CD4-positive, alpha-beta T cell (primary cell): ENCODE measurements at places on chromosomes 1 and 21.

GRCh38 chr21:21463456-21463855 lies 465.2 kb downstream of the NCAM2 start:
- DNase-seq = no peak

GRCh38 chr1:209855006-209855405 lies 27.2 kb downstream of the UTP25 start:
- DNase-seq = no peak

- peak; percentile 94 for DNase-seq
These were observed 60.2 kb upstream of the ID3 start for GRCh38 chr1:23619299-23620188.

GRCh38 chr21:41673596-41674335 lies 93.1 kb downstream of the RIPK4 start:
- DNase-seq = no peak

- no peak for DNase-seq
These were observed 65.9 kb downstream of the SLC66A1 start for GRCh38 chr1:19377812-19378718.

DNA sequence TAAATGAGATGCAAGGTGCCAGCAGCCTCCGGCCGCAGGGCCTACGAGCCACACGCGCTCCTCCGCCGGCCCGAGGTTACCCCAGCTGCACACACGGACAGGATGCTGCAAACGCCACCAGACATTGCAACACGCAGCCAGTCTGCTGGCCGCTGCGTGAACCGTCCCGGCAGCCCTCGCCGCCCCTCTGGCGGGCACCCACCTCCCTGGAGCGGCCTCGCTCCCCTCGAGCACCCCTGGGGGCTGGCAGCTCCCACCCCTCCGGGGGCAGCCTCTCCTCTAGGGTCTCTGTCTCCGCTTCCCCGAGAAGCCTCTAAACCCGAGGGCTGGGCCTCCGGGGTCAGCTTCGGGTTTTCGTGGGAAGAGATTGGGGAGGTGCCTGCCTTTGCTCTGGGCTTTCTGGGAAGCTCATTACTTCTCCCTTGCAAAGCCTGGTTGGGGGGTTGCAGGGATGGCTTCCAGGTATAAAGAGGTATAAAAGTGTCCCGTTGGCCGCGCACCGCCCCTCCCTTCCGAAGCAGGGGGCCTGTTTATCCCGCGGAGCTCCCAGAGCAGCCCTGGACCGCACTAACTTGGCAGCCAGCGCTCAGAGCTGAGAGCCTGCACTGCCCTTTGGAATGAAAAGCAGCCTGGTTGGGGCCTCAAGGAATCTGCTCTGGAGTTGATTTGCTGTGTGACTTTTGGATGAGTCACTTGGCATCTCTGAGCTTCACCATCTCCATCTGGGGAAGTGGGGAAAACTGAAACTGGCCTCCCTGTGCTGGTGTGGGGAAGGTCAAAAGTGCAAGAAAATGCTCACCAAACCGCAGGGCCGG lies 21.8 kb downstream of the DHRS3 start:
- DNase-seq = peak; percentile 19

DNA sequence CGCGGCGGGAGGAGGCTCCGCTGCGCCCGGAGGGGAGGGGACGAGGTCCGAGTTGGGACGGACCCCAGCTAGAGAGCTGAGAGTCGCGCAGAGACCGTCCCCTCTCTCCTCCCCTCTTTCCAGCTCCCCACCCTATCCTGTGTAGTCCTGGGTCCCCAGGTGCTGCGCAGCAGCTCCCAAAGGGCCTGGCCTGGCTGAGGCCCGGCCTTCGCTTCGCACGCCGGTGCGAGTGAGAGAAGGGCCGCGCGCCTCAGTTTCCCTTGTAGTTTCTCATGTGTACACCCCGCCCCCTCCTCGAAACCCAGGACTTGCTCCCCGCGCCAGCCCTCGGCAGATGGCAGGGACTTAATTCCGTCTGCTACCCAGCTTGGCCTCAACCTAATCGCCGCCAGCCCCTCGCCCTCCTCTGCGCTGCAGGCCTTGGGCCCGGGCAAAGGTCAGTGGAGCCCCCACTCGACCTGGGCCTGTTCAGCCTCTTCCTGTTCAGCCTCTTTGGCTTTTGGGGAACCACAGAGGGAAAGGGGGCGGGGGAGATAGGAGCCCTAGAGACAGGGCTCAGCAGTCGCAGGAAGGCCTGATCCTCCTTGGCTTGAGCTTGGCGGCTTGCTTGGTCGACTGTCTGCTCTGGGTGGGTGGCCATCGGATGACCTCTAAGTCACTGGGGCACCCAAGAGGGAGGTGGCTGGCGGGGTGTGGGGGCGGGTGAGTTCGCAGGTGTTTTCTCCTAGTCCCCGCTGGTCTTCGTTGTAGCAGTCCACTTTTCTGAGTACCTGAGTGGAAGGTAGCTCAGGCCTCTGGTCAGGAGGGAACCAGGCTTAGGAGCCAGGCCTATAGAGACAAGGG lies 1.0 kb downstream of the ZNF687 start:
- peak; percentile 57 for DNase-seq

DNA sequence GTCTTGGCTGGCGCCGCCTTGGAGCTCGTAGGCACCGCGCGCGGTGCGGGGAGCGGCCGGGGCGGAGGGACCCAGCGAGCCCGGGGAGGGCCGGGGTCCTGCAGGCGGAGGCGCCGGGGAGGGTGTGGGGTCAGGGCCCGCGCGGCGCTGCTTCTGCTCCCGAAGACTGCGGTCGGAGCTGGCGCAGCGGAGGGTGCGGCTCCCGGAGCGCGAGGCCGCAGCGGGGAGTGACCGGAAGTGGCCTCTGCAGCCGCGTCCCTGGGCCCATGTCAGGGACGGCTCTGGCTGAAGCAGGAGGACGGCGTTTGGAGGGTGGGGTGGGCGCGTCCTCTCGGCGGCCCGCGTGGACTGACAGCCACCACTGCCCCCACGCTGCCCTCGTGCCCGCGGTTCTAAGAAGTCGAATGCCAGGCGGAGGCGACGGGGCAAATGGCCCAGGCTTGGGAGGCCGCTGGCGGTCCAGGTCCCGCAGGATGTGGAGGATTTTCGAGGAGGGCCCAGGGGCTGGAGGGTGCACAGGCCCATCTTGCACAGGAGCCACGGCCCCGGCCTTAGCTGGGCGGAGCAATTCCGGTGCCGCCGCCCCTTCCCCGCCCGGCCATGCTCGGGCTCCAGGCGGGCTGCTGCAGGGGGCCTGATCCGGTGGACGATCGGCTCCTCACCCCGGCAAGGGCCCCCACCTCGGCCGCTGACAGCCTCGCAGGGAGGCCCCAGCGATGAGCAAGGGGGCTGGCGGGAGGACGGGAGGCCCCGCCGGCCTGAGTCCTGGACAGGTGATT lies 7.7 kb upstream of the ZNF669 start:
- no peak for DNase-seq

DNA sequence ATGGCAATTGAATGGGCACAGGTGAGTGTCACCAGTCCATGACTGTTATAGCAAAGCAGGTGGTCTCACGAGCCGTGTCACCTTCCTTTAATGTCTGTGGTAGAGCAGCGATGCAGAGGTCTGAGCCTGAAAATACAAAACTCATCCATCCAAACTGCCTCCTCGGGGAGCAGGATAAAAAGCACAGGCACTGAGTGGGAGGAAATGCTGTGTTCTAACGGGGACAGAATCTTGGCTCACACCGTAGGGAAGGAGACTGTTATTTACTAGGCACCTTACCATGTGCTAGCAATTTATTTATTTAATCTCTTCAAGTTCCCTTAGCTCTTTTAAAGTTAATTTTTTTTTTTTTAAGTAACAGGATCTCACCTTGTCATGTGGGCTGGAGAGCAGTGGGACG lies 1.2 kb downstream of the ASCL5 start:
- no peak for DNase-seq

DNA sequence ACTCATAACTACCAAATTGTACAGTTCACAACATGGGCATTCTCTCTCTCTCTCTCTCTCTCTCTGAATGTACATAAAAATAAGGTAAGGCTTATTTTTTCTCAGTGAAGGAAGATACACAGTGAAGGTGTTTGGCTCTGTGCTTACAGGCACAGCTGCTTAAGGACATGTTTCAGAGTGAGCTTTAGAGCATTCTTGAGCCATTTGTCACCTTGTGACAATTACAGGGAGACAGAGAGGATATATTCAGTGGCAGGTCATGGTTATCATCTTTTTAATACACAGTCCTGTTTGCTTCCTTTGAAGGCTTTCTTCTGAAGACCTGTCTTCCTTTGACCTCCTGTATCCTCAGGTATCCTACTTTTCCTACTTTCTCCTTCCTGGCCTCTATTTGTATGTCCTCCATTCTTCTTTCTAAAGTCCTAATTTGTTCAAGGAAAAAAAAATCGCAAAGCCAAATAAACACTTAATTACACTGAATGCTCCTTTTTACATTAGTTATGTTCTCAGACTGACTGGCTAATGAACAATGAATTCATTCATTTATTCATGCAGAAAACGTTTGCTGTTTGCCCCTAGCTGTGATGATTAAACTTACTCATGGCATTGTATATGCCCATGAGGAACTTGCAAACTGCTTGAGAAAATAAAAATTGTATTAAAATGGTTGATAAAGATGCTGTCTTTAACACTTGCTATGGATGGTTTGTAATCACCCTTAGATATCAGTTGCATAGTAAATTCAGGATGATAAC lies 33.4 kb downstream of the HSD17B7 start:
- DNase-seq = no peak

DNA sequence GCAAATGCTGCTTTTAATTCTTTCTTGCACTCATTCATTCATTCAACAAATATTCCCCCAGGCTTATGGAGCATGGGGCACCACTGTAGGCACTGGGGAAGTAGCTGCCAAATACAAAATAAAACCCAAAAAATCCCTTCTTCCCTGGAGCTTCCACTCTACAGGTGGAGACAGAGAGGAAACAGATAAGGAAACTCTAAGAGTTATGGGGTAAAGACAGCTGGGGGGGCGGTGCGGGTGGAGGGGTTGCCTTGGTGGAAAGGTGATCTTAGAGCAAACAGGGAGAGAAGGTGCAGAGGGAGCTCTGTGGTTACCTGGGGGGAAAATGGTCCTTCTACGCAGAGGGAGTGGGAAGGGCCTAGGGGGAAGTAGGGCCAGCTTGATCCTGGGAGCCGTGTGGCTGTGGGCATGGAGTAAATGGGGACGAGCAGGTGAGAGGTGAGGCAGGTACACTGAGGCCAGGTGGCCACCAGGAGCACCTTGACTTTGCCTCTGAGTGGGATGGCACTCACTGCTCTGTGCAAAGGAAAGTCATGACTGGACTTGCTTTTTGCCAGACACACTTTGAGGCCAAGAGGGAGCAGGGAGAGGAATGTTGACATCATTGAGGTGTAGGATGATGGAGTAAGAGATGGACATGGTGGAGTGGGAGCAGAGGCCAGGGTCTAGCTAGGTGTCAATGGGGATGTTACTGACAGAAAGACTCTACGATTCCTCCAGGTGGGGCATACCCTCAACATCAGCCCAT lies 152.0 kb downstream of the ETS2 start:
- no peak for DNase-seq

DNA sequence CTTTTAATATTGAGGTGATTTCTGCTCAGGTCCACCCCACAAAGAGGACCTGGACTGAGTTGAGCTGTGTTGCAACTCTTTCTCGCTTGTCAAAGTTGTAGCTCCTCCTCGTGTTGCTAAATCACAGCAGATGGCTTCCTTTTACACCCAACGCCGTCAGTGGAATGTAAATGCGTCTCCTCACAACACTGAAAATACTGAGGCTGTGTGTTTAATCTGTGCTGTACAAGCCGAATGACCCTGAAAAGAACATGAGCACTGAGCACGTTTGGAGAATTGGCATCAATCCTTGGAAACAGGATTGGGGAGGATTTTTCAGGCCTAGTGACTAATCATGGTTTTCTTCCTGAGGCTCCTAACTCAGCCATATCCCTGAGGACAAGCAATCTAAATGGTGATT lies 196.0 kb downstream of the CRB1 start:
- DNase-seq = no peak

DNA sequence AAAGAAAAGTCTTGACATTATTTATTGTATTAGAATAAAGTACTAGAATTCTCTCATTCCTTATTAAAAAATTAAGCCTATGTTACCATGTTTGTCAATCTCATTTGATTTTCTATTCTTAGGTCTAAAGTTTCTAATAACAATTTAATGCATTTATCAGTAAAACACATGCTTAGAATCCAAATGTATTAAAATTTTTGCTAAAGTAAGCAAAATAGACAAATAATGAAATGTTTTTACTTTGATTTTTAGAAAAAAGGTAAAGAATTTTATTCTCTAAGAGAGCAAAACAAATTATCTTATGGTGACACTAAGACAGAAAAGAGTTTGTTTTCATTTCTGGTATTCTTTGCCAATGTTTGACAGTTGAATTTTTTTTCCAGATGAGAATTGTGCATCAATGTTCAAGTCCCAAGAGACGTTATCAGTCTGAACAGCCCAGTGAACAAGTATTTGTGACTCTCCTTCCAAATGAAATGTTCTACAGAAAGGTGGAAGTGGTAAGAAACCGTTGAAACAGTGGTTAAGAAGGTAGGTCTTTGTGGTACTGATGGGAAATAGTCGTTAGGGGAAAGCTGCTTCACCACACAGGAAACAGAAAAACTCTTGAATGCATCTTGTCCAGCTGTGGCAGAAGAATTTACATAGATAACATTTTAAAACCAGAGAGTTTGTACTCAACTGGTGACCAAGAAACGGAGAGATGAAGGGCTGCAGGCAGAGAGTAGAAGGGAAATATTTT lies 402.5 kb downstream of the PTPRC start:
- no peak for DNase-seq

DNA sequence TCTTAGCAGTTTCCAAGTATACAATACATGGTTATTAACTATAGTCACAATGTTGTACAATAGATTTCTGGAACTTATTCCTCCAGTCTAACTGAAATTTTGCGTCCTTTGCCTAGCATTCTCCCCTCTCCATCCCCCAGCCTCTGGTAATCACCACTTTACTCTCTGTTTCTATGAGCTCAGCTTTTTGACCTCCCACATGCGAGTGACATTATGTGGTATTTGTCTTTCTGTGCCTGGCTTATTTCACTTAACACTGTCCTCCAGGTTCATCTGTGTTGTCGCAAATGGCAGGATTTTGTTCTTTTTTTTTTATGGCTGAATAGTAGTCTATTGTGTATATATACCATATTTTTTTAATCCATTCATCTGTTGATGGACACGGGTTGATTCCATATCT lies 43.9 kb upstream of the CD101 start:
- DNase-seq = no peak
